ENCODE measurements at places on chromosomes 16 and 17. TPM values are rescaled to one million over a fixed set of nuclear protein-coding genes. Genes with fewer than 3 reads are reported as not detected.

KRT28 gene
- total RNA-seq = not detected

GRCh38 chr17:72479113-72479512 is 358.3 kb downstream of the SOX9 start:
- no peaks in the 10 kb centered on the region for H3K36me3 ChIP-seq
- no peaks in the 10 kb centered on the region for H3K27me3 ChIP-seq
- no peak overlapping the region for H3K4me3 ChIP-seq
- no peak overlapping the region for H3K27ac ChIP-seq

DNA sequence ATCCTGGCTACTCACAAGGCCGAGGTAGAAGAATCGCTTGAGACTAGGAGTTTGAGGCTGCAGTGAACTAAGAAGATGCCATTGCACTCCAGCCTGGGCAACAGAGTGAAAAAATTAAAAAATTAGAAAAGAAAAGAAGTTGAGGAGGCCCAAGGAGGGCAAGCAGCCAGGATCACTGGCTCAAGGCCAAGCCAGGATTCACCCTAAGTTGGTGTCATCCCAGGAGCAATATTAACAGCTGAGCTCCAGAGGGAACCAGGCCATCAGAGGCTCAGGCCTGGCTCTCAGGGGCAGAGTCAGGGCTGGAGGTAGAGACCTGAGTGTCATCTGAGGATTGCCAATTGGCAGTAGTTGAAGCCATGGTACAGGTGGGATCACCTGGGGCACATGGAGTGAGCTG is 20.7 kb downstream of the DRC3 start:
- H3K27me3 ChIP-seq = no peaks in the 10 kb centered on the region
- no peaks in the 10 kb centered on the region for H3K4me1 ChIP-seq
- no peak for DNase-seq
- no peaks in the 10 kb centered on the region for H3K36me3 ChIP-seq
- H3K4me3 ChIP-seq = no peak overlapping the region
- no peak overlapping the region for H3K27ac ChIP-seq

GRCh38 chr17:44918006-44918405 is 2.7 kb upstream of the GFAP start:
- no peaks in the 10 kb centered on the region for H3K27me3 ChIP-seq
- H3K4me1 ChIP-seq = peaks cover 13% of the 10 kb centered on the region
- no peak for DNase-seq
- no peaks in the 10 kb centered on the region for H3K36me3 ChIP-seq
